ENCODE measurements at places on chromosomes 1 and 21.

DNA sequence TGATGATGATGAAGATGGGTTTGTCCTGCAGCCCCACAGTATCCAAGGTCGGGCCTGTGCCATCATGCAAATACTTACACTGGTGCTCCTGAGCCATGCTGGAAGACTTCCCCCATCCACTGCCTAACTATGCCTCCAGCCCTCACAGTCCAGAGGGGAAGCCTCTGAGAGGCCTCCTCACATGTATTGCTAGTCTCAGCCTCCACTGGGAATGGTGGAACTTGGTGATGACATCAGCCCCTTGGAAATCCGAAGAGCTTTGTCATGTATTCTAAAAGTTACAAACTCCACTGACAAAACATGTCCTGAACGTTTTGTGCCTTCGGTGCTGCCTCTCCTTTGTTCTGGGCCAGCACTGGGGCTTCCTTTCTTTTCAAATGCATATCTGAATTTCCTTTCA, 61.1 kb upstream of the DMRTB1 start:
- DNase-seq = no peak

DNA sequence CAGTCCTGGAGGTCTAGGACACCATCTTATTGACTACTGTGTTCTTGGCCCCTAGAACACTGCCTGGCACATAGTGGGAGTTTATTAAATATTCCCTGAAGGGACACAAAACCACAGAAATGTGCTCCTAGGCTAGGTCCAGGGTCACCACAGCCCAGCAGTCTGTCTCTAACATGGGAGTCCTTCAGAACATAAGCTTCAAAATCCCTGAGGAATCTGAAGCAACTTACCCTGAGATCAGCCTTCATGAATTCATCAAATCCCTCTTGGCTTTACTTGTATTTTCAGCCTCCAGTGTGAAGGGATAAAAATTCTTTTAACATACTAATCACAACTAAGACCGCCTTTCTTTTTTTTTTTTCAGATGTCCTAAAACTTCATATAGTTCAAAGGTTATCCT, 32.7 kb upstream of the BCAR3 start:
- no peak for DNase-seq

DNA sequence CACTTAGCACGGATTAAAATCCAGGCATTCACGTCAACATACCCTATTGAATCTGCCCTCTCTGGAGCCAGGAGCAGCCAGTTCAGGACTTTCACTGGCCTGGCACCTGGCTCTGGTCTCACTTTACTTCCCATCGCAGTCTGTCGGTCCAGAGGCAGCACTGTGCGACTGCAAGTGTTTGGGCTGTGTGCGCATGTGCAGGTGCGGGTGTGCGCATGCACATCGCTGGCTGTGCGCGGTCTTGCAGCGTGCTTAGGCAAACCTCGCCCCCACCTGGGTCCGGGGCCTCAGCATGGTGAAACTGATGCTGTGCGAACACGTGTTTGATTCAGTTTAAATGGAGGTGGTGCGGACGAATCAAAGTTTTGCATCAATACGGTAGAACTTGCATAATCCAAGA, 38.0 kb downstream of the ATF3 start:
- no peak for DNase-seq

DNA sequence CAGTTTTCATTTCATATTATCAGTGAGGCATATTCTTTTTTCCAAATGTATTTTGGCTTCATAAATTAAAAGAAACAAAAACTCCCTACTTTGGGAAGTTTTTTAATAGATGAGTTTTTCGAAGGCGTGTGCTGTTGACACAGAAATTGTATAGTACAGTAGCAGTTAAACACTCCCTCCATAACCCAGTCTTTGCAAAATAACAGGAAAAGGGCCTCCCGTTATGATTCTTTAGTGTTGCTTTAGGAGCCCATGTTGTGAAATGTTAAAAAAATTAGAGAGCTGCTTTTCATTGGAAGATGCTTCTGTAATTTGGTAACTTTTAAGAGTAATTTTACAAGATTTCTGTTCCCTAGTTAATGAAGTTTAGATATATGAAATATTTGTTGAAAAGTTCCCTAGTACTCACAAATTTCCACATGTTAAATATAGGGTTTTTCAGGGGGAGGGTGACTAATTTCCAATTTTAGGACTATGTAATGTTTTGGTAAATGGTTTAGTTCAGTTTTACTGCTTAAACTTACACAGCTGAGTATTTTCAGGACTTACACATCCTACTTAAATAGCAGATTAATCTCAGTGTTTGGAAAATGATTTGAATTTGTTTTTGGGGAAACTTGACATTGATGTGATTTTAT, 2.0 kb downstream of the CAMSAP2 start:
- DNase-seq = no peak

DNA sequence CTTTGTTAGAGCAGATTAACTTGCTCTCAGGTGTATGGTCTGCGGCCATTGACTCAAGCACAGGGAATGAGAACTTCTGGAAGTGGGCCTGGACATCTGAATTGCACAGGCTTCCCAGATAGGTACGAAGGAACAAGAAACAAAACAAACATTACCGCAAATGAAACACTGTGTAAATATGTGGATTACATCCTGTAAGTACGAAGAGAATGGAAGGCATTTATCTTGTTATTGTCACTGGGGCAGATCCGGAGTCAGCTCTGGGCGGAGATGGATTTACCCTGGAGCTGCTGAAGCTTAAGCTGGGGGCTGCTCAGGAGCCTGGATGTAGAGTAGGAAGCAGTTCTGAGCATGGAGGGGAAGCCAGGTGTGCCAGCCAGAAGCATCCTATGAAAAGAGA, 6.8 kb downstream of the HES2 start:
- no peak for DNase-seq

DNA sequence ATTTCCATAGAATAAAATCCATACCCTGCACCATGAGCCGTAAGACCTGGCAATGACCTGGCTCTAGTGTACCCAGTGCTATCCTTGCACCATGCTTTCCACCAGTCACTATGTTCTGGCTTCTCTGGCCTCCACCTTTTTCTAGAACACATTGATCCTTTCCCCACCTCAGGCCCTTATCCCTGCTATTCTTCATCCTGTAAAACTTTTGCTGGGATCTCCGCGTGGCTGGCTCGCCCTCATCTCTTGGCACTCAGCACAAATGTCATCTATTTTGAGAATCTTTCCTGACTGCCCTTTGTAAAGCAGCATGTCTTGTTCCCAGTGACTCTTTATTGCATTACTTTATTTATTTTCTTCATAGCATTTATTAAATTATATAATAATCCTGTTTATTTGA, 169.8 kb upstream of the B3GALT2 start:
- DNase-seq = no peak

GRCh38 chr1:182608845-182609610, 4.8 kb upstream of the RGS16 start:
- no peak for DNase-seq

DNA sequence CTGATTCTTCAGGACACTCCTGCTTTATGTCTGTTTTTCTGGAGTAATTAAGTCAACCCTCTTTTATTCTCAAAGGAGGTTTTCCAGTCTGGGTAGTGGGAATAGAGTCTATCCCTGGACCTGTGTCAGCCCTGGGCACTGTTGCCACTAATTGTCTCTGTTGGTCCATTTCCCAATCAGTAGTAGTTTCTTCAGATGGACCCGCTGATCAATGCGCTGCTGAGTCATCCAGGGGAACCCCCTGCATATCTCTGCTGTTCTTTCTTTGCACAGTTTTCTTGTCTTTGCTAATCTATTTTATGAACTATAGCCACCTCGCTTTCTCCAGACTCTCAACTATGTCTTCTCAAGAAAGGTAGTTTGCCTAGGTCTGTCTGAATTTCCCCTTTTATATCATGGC, 82.5 kb downstream of the TNNI3K start:
- DNase-seq = no peak

DNA sequence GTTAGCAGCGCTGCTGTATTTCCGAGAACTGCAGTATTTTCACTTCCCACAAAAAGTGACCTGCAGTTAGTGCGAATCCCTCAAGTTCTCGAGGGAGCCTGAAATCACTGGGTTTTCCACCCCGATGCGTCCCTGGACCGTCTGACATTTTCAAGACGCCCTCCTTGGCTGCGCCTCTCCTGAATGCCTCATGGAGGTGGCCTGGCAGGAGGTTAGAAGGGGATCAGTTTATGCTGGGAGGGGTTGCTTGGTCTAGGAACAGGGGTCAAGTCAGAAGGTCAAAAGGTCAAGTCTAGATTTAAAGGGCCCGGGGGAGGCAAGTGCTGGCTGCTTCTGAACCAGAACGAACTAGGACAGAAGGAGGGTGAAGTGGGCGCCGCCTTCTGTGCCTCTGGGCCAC, 176.8 kb downstream of the PRDM16 start:
- DNase-seq = no peak

- no peak for DNase-seq
These were observed 3.0 kb downstream of the GNG12 start for GRCh38 chr1:67830226-67830625.

GRCh38 chr1:243549108-243549507, 293.3 kb downstream of the SDCCAG8 start:
- DNase-seq = no peak

- no peak for DNase-seq
These were observed 38.8 kb downstream of the HMGB4 start for GRCh38 chr1:33902486-33903209.

- no peak for DNase-seq
These were observed 12.7 kb downstream of the AKIRIN1 start for GRCh38 chr1:39003794-39004193.

GRCh38 chr1:39525366-39526165, 34.1 kb downstream of the BMP8A start:
- peak; percentile 65 for DNase-seq

DNA sequence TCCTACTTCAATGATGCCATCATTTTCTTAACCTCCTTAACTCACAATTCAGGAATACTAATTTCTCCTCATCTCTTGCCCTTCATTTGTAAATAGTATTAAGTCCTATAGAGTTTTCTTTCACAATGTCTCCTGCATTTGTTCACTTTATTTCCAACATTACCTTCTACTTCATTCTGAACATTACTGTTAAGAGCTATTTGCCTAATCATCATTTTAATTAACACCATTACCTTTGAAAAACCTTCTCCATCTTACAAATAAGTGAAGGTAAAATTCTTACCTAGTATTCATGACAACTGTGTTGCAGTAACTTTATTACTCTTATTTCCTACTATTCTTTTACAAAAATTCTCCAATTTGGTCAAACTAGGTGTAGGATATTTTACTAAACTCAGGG, 137.7 kb downstream of the COQ8A start:
- DNase-seq = no peak

DNA sequence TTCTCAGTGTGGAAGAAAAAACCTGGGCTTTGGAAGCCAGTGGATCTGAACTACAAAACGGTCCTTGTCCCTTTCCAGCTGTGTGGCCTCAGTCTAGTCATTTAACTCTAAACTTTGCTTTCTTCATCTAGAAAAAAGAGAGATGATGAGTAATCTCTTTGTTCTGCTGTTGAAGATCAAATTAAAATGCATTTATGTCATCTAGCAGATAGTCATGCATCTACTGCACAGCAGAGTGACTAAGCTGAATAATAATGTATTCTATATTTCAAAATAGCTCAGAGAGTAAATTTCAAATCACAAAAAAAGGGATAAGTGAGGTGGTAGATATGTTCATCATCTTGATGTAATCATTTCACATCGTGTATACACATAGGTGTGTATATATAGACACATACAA, 473.2 kb downstream of the DSCAM start:
- no peak for DNase-seq

- no peak for DNase-seq
These were observed 133.1 kb downstream of the AKT3 start for GRCh38 chr1:243716906-243717305.

- no peak for DNase-seq
These were observed 16.4 kb downstream of the ECHDC2 start for GRCh38 chr1:52904927-52905698.

DNA sequence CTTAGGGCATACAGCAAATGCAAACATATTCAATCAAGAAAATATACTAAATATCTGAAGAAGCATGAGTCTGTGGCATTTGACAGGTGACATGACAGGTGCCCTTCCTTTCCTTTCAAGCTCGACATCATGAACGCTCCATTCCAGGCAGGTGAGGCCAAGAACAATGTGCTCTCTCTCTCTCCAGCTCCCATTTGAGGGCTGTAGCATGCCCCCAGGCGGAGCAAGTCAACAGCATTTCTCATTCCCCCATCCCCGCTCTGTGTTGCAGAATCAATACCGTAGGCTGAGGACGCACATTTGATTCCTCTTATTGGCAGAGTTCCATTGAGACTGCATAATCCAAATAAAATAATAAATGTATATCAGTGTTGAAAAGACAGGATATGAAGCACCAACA, 24.6 kb upstream of the PLPPR4 start:
- DNase-seq = no peak

GRCh38 chr1:1069056-1069710, 4.9 kb downstream of the RNF223 start:
- DNase-seq = peak; percentile 80

DNA sequence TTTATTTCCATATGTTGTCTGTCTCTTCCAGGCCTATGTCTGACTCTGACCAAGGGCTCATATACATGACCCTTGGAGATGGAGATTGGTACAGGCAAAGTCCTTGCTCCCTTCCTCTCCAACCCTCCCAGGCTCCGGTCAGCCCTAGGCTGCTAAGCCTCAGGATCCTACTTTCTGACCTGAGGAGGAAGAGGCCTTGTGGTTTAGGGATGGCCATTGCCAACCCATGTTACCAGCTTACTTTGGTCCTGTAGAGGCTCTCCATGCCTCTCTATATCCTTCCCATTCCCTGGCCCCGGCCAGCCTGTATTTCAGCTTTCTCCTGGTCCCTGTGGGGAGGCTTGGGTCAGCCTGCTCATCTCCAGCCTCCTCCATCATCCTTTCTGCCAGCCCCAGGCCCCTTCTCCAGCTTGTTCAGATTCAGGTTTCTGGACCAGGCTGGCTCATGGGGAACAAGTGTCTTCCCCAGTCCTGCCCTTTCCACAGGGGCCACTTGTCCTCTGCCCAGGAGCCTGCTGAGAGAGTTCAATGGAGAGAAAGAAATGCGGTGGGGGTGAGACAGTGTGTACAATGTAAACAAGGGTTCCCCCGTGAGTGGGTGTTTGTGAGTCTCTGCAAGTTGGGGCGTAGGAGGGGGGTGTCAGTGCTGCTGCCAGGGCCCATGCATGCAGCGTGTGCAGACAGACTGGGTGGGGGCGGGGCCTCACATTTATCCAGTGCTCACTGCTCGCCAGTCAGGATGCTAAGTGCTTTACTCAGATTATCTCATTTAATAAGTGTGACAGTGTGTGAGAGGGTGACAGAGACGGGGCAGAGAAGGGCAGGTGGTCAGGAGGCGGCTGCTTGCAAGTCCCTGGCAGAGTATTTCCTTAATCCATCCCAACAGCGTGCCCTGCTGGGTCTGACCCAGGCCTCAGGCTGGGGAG, 31.3 kb upstream of the FOXO6 start:
- DNase-seq = no peak

All from CD4-positive, alpha-beta T cell treated with Interleukin-4 for 4 hours (primary cell).